ENCODE measurements at places on chromosomes 5 and 9.

- no peak for DNase-seq
Observed at GRCh38 chr5:82290908-82291307, 12.8 kb upstream of the RPS23 start.

DNA sequence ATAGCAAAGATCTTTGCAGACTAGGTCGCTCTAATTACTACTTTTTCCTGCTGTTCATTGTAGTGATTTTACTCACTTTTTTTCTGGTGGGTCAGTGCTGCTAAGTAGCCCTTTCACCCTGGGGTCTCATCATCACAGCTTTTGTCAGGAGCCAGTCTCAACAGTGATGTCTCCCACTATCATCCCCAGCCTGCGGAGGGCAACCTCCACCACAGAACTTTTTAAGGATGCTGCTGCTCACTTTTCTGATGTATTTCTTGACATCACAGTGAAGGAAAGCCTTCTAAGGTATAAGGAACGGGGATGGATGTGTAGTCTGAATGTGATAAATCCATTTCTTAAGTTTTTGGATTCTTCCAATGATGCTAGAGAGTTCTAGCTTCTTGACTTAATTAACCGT is 242.5 kb upstream of the RIOK2 start:
- peak; percentile 50 for DNase-seq

DNA sequence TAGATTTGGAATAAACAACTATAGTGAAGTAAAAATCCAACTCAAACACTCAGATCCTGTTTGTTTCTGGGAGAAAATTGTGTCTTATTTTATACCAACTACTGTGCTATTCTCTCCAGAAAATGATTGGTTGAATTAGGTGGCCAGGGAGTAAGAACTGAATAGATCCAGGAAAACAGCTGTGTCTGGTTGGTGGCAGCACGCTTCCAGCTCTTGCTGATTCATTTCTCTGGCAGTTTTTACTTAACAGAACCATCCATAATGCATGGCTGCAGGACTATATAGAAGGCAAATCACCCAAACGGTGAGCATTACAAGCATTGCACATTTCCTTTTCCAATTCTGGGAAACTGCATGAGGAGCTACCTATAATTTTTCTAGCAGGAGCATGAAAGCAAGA is 29.5 kb downstream of the DMAC1 start:
- DNase-seq = no peak

GRCh38 chr5:165157219-165157618 is 1651.8 kb downstream of the MAT2B start:
- DNase-seq = no peak

GRCh38 chr9:8679371-8679822 is 879.8 kb upstream of the DMAC1 start:
- DNase-seq = no peak

- DNase-seq = no peak
Observed at GRCh38 chr9:99918134-99918533, 11.7 kb downstream of the STX17 start.

DNA sequence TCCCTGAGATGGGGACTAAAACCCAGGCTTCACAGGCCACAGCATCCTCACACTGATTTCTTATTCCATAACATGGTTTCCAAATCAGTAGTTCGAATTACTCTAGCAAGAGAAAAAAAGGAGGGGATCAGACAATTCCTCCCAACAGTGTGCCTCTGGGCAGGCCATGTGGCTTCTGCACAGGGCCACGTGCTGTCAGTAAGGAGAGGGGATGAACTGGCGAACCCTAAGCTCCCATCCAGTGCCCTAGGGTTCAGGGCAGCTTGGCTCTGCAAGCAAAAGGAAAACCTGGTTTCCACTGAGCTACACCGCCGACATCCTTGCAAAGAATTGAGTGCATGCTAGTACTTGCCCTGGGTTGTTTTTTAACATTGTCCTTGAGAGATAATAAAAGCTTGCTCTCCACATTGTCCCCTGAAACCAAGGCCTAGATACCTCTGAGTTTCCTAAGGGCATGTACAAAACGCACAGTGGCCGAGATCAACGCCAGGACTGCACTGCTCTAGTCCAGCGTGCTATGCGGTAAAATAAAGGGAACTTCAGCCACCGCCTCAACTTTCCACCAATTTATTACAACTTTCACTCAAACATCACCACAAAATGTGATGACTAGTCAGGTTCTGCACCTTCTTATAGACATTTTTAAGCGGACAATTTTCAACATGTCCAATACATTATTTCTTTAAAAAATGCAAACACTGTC is 4.5 kb downstream of the CAMSAP1 start:
- DNase-seq = no peak

- no peak for DNase-seq
Observed at GRCh38 chr5:157719245-157719644, 12.0 kb upstream of the THG1L start.

DNA sequence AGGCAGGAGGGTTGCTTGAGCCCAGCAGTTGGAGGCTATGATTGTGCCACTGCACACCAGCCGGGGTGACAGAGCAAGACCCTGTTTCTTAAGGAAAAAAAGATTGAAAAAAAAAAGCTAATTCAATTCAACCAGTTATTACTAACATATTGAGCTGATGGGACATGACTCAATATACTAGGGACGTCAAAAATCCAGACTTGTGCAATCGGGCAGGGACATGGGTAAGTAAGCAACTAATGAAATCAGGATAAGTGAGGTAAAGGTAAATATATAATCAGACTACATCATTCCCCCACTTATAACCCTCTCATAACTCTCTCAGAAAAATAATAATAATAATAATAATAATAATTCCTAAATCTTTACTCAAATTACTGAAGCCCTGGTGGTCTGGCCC is 975 bp upstream of the HAVCR1 start:
- no peak for DNase-seq

- DNase-seq = no peak
Observed at GRCh38 chr5:21125238-21125983, 1137.4 kb upstream of the CDH18 start.

GRCh38 chr5:128196791-128197190 is 113.2 kb downstream of the SLC12A2 start:
- no peak for DNase-seq

DNA sequence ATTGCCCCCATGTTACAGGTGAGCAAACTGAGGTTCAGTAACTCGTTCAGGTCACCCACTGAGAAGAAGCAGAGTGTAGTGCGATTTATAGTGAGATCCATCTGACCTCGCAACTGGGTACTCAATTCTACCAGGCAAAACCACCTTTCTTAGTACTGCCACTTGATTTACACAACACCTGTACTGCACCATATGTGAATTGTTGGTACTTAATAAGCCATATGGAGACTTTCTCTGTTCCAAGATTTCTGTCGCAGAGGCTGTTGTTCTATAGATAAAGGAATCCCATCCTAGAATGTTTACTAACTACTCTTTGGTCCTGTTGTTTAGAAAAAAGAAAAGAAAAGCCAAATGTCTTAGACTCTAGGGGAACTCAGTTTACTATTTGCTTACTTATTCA is 287.5 kb downstream of the KCTD16 start:
- DNase-seq = no peak

- DNase-seq = no peak
Observed at GRCh38 chr5:117013280-117013877, 438.8 kb upstream of the SEMA6A start.

- DNase-seq = no peak
Observed at GRCh38 chr5:151199581-151200185, 24.2 kb downstream of the CCDC69 start.

DNA sequence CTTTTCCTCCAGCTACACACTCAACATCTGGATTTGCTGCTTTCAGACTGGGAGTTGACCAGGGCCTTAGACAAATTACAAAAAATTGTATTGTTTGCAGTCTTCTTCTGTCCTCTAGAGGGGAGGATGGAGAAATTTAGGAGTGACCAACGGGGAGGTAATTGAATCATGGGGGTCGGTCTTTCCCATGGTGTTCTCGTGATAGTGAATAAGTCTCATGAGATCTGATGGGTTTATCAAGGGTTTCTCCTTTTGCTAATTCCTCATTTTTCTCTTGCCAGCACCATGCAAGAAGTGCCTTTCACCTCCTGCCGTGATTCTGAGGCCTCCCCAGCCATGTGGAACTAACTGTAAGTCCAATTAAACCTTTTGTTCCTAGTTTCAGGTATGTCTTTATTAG is 4.2 kb downstream of the IFNA8 start:
- no peak for DNase-seq

DNA sequence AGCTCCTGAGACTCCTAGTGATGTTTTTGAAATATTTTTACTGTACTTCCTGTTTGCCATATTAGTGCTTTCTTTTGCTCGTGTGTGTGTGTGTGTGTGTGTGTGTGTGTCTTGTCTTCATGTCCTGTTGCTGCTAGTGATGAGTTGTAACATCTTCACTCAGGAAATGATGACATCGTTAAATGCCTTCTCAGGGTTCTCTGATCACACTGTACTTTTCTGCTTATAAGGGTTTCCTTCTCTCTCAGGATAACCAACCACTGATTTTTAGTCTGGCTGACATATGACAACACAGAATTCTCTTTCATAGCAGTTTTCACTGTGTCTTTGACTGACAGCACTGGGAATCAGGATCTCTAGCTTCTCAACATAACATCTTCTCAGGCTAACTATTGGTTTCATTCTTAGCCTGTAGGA is 16.1 kb downstream of the SV2C start:
- no peak for DNase-seq

GRCh38 chr9:133839822-133840329 is 101.7 kb upstream of the SARDH start:
- no peak for DNase-seq

DNA sequence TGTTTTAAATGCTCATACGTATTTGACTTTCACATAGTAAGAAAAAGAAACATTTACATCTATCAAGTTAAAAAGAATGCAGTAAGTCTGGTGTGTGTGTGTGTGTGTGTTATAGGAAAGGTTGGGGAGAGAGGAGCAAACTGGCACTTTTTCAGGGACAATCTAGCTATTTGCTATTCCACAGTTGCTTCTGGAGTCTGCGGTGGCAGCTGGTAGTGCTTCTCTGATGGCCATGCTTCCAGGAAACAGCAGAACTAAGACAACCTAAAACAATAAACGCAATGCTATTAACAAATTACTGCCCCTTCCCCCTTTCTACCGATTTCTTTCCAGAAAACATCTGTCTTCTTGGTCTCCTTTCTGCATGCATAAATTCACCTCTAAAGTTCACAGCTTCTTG is 70.0 kb upstream of the CDH10 start:
- DNase-seq = no peak

- DNase-seq = no peak
Observed at GRCh38 chr5:165573445-165573844, 2068.0 kb downstream of the MAT2B start.

DNA sequence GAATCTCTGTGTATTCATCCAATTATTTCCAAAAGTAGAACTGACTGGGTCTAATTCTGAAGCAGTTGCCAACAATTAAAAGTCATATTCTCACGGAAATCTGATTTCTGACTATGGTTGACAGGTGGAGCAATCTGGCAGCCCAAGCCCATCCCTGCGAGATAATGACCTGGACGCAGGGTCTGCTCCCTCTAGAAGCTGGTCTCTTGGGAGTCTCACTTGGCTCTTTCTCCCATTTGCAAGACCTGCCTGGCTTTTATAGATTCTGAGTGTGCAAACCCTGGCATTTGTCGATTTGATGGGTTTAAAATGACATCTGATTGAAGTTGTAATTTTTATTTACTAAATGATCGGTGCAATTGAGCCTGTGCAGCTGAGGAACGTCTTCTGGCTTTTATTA is 49.4 kb upstream of the NEURL1B start:
- DNase-seq = no peak

GRCh38 chr9:353077-353476 is 138.4 kb downstream of the DOCK8 start:
- no peak for DNase-seq

DNA sequence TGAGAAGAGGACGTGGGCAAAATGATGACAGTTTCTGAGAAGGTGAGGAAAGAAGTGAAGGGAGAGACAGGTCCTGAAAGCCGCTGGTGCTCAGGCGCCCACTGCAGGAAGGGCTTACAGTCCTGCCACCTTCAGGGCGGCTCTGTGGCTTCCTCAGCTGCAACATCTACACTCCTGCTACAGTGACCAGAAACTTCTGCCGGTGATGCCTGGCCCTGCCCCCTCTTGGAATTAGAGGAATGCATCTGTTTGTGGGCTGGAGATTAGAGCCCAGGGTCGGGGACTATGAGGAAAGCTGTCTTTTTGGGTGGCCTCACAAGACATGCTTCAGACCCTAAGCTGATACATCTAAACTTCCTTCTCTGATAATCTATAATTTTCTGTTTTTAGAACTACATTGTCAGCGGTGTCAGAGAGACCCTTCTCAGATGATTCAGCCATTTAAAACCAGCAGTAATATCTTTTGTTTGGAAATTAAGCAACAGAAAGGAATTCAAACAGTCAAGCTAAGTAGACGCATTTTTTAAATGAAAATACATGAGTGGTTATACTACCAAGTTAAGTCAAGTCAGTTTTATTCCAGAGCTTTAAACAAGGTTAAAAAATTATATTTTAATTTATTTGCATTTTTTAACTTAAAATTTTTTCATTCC is 30.4 kb downstream of the PRDM6 start:
- DNase-seq = peak; percentile 20

GRCh38 chr5:21810737-21811316 is 1042.3 kb downstream of the CDH12 start:
- peak; percentile 46 for DNase-seq

DNA sequence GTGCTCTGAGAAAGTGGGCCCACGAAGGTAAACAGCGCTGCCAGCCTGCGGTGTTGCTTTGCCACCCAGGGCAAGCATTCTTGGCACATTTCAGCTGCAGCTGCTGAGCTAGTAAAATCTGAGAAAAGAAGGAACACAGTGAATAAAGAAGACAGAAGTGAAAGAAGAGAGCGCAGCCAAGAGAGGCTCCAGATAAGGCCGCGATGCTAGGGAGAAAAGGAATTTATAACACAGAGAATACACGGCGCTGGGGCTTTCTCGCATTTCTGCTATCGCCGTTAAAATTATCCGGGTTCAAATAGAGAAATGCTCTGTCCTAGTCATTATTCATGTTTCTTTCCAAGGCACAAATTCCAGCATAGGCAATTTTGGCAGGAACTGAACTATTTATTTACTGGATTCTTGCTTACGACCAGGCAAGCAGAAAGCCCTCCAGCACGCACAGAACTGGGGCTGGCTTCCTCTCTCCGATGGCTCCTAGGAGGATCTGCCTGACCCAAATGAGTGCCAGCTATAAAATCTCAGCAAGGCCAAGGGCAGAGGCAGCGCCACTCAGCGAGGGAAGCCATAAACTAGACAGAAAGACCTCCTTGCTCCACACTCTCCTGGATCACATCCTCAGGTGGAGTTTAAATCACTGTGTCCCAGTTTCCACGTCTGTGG is 111.2 kb downstream of the ATPSCKMT start:
- DNase-seq = no peak

DNA sequence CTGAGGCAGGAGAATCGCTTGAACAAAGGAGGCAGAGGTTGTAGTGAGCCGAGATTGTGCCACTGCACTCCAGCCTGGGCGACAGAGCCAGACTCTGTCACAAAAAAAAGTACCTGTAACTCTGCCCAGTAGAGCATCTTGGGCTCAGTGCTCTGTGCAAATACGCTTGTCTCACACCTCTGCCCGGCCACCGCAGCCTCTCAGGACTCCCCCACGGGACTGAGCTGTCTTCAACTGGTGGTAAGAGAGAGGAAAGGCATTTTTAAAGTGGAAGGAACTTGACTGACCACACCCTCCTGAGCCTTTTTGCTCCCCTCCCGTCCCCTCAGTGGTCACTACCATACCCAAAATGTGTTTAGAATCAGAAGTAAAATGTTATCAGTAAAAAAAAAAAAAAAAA is 174.3 kb upstream of the PIK3R1 start:
- DNase-seq = no peak
